ENCODE measurements at places on chromosomes 7 and 10. TPM values are rescaled to one million over a fixed set of nuclear protein-coding genes. Genes with fewer than 3 reads are reported as not detected.

DNA sequence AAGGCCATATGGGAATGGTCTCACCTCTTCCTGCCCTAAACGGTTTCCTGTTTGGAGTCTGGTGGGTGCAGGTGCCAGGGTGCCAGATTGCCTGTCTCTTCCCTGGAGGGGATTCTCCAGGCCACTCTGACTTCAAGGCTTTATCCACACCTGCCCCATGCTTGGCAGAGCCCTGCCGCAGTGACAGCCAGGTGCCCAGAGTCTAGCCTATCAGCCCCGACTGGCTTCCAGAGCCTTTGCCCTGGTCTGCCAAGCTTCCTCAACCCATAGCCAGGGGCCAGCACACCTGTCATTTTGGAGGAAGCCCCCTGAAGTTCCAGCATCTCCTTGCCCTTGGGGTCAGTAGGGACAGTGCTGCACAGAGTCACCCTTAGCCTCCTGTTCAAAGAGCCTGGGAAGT lies 21.6 kb downstream of the TBATA start:
- no peak for DNase-seq

GRCh38 chr7:22781230-22781711 lies 41.4 kb downstream of the TOMM7 start:
- DNase-seq: no peak

DNA sequence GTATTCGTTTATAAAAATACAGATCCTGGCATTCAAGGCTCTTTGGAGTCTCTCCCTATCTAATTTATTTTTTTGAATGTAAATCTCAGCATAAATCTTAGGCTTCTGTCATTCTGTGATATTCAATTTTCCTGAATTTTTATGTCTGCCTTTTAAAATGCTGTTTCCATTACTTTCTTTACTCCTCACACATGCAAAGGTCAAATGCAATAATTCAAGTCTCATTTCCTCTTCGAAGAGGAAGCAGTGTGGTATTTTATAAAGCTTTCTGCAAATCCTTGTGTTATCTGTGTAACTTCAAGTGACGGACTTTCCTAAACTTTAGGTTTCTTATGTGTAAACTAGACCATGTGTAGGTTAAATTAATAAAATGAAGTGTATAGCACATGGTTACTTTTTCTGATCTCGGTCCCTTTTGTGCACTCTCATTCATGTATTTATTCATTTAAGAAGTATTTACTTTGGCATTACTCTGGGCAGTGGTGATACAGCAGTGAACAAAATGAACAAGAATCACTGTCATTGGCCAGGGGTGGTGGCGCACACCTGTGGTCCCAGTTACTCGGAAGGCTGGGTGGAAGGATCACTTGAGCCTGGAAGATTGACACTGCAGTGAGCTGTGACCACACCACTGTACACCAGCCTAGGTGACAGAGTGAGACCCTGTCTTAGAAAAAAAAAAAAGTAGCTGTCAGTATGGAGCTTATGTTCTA lies 332.2 kb downstream of the EXOC4 start:
- no peak for DNase-seq

The PTPRN2 gene
- 32.2 TPM for total RNA-seq

Data from neural crest cell (in vitro differentiated cells).